ENCODE measurements at places on chromosomes 11 and 22. TPM values are rescaled to one million over a fixed set of nuclear protein-coding genes. Genes with fewer than 3 reads are reported as not detected.

DNA sequence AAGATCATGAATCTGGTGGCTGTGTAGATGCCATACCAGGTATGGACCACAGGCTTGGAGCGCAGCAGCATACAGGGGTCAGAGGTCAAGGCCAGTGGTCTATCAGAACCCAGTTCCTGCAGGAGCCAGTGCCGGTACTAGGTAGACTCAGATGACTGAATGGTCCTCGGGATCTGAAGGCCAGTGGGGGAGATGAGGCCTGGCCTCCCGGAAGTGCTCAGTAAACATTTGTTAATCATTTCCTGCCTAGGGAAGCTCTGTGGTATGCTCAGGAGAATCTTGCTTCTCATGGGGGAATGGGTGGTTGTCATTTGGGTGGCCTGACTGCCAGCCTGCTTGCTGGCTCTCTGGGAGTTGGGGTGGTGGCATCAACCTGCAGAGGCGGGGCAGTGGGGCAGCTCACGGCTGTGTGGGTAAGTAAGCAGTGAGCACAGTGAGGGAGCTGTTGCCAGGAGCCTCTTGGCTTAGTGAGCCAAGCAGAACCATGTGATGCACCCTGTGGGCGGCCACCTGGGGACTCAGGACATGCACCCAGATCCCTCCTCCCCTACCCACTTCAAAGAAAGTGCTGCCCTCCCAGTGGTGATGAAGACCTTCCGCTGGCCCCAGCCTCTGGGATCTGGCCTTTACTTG is 33.0 kb downstream of the PTPRJ start:
- no peak for DNase-seq

GRCh38 chr11:18641677-18642076 is 7.5 kb upstream of the SPTY2D1 start:
- no peak for DNase-seq

HBE1 gene
- 1.8 TPM for polyA plus RNA-seq

DNA sequence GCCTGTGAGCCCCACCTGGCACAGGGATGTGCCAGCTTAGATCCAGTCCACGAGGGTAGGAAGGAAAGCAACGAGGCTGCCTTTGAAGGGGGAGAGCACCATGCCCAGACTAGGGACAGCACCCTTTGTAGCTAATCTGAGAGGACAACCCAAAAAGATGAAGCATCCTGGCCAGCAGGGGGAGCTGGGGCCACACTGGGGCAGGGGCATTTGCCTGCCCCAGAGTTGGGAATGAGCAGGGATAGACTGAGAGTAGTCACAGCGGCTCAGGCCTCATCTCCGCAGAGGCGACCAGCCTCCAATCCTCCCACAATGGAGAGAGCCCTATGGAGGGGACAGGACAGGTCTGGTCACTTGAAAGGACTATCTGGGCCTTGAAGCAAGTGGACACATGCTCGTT is 16.4 kb downstream of the LMO1 start:
- DNase-seq = no peak

E2F8 gene
- 0.43 TPM for polyA plus RNA-seq

Measured in thymus (tissue), 14 donors.